ENCODE measurements at places on chromosomes 3 and 15.
A peak's percentile ranks its signal among the peaks of the same experiment; 100 is the strongest.

- peak; percentile 21 for DNase-seq
Observed at GRCh38 chr3:17360991-17361390, 381.4 kb downstream of the TBC1D5 start.

- no peak for DNase-seq
Observed at GRCh38 chr15:35931799-35932341, 385.9 kb upstream of the DPH6 start.

- peak; percentile 53 for DNase-seq
Observed at GRCh38 chr3:184361932-184362667, 590 bp downstream of the POLR2H start.

GRCh38 chr3:120263792-120264191, 21.2 kb downstream of the GPR156 start:
- no peak for DNase-seq

DNA sequence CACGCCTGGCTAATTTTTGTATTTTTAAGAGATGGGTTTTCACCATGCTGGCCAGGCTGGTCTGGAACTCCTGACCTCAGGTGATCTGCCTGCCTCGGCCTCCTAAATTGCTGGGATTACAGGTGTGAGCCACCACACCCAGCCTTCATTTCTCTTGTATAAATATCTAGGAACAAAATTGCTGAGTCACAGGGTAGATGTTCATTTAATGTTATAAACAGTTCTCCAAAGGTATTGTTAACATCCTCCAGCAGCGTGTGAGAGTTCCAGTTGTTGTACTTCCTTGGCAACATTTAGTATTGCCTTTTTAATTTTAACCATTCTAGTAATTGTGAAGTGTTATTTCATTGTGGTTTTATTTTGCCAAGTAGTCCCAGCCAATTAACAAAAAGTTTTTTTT, 23.6 kb upstream of the MTMR14 start:
- DNase-seq, result no peak
